ENCODE measurements at places on chromosomes 6 and 20.

DNA sequence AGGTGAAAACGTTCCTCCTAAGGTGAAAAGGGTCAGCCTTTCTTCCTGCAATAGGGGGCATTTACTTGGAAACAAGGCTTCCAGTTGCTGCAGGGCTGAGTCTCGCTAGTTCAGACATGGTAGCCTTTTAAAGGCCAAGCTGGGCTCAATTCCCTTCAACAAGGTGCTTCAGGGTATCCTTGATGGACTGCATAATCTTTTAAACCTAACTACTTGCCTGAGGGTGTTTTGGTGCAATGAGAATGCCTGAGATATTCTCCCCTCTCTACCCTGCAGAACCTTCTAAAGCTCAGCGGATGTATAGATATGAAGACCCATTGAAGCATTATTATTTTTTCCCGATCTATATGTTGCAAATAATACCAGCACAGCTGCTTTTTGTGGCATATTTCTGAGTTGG lies 416.1 kb downstream of the QKI start:
- no peak for DNase-seq

DNA sequence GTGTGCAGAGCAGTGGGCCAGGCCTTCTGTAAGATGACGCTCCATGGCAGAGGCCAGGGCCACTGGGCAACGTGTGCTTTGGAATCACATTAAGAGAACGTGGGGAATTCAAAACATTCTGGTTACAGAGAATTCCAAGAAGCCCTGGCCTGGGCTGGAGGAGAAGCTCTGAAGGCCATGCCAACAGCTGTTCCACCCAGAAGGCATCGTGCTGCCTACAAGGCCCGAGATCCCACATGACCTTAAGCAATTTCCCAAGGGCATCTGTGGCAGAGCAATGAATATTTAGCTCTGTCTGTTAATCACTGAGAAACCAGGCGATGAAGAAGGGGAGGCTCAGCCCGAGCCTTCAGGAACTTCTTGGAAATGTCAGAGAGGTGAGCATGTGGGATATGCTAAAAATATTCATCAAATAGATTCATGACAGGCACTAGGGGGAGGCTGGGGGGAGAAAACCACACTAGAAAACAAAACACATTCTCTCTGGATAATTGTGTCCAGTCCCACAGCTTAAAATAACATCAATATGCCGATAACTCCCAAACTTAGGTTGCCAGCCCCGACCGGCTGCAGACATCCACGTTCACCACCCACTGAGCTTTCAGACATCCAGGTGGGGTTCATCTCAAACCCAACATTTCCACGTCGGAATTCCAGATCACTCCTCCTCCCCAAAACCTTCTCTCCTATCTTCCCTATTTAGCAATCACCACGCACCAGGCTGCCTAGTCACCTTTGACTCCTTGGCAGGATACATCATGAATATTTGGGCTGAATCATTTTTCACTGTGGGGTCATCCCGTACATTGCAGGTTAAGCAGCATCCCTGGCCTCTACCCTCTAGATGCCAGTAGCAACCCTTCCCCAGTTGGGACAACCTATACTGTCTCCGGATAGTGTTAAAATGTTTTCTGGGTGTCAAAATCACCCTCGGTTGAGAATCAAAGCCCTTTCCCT lies 6.6 kb downstream of the SULF2 start:
- DNase-seq: no peak

DNA sequence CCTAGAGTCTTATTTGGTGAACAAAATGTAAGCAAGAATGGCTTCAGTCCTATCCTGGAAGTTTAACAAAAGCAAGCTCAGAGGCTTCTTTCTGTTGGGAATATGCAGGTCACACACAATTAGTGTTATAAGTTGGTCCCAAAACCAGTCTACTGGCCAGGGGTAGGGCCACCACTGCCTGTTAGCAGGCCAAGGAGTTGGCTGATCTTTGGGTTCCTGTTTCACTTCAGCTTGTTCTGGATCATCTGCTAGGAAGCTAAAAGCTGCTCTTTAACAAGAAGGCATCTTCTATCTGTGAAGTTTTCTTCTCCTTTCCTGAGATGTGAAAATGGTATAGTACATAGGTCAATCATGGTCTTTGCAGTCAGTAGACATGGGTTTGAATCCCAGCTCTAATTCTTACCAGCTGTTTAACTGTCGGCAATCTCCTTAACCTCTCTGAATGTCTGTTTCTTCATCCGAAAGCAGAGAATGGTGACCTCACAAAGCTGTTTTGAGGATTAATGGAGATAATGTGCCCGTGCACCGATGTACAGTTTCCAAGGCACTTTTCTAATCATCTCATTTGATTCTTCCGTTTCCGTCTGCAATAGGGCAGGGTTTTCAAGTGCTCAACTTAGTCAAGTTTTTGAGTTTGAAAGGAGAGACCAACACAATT lies 271.2 kb upstream of the TAB2 start:
- DNase-seq: no peak

- no peak for DNase-seq
These were observed 611.0 kb downstream of the DOK5 start for GRCh38 chr20:55086421-55086820.

- no peak for DNase-seq
These were observed 66.9 kb downstream of the COL19A1 start for GRCh38 chr6:69933239-69933638.

Data from left lung (tissue), 14 donors.